ENCODE measurements at places on chromosomes 4 and X.
A peak's percentile ranks its signal among the peaks of the same experiment; 100 is the strongest.

GRCh38 chr4:159107203-159107925, 4.5 kb downstream of the RAPGEF2 start:
- DNase-seq, result no peak

DNA sequence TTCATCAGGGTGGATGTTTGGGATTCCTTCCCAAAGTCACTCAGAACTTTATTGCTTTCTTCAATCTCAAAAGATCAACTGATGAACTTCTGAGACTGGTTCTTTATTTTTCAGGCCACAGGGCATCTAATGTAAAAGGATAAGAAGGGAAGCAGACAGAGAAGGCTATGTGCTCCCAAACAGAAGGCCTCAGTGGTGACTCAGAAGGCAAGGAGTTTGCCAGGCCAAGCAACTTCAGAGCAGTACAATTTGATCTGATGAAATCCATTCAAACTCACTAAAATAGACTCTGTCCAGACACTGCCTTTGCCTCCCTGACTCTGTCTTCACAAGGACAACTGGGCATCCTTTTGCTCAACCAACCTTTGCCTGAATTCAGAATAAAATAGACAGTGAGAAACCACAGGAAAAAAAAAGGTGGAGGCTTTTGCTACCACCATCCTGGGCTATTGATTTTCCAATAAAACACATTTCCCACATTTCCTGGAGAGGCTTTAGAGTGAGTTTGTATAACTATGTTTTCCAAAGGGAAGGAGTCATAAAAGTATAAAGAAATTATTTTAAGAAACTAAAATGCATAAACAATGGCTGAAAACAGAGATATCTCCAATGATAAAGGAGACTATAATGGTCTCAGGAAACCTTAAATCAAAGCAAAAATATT, 55.2 kb downstream of the ARHGEF6 start:
- no peak for DNase-seq

DNA sequence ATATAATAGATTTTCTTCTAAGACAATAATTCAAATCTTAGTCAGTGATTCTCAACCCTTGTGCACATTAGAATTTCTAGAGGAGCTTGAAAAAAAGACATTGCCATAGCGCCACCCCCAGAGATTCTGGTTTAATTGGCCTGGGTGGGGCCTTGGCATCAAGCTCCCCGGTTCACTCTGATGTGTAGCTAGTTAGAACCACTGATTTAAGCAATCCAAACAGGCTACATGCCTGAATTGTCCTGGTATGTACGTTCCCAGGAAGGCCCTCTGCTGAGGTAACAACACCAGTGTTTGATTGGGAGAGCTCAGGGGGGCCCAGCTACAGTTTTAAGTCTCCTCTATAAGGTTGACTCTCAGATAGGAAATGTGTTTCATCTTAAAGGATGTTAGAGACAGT, 1.3 kb upstream of the ATP10D start:
- no peak for DNase-seq

DNA sequence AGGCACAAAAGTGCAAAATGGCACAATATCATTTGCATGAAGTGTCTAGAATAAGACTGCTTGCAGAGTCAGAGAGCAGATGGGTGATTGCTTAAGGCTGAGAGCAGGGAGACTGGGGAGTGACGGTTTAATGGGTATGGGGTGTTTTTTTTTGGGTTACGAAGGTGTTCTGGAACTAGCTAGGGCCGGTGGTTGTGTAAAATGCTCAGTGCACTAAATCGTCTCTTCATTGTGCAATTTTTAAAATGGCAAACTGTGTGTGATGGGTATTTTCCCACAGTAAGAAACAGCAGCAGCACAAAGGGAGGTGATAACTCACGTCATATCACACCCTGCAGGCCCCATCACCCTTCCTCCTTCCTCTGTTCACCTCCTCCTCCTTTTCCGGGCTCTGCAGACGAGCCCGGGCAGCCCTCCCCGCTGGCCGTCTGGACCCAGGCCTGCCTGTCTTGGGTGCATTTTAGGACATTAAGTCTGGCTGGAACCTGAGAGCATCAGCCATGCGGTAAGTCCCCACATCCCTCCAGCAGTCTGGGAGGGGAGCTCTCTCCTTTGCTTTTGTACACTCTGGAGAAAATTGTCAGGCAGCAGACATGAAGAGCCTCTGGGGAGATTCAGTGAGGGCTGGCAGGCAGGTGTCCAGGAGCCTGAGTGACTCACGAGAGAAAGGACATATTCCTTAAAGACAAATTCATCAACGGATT, 42.7 kb downstream of the ASMT start:
- peak; percentile 99 for DNase-seq

GRCh38 chr4:5524446-5525299, 183.7 kb downstream of the EVC2 start:
- peak; percentile 76 for DNase-seq

- DNase-seq, result peak; percentile 53
Observed at GRCh38 chrX:40098264-40099054, 701 bp upstream of the BCOR start.

DNA sequence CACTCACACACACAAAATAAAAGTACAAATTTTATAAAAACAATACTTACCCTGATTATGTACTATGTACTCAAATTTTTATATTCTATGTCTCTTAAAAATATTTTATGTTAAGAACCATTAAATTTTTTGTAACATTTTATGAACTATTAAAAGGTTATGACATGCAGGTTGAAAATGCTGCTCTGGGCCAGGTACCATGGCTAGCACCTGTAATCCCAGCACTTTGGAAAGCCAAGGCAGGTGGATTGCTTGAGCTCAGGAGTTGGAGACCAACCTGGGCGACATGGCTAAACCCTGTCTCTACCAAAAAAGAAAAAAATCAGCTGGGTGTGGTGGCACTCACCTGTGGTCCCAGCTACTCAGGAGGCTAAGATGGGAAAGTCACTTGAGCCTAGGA, 29.4 kb upstream of the SPINK2 start:
- DNase-seq, result no peak

GRCh38 chr4:40559585-40560465, 69.8 kb downstream of the RBM47 start:
- DNase-seq, result no peak

GRCh38 chrX:65545456-65545855, 10.9 kb upstream of the LAS1L start:
- no peak for DNase-seq

GRCh38 chr4:173502282-173502681, 27.7 kb downstream of the HAND2 start:
- no peak for DNase-seq

DNA sequence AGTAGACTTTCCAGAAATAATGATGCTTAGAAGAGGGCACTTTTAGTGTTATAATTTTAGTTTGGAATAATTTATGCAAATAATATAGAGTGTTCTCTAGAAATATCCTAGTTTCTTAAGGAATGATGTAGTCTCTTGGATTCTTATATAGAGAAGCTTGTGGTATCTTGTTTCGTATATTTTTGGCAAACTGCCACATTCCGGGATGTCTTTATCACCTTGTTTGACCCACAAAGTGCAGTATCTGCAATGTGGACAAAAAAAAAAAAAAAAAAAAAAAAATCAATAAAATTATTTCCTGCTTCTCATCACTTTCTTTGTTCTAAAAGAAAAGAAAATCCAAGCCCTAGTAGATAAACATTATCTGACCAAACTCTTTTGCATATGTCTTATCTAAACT, 1577.7 kb upstream of the TENM3 start:
- peak; percentile 4 for DNase-seq

GRCh38 chrX:97168646-97169045, 284.9 kb downstream of the RPA4 start:
- DNase-seq, result no peak

DNA sequence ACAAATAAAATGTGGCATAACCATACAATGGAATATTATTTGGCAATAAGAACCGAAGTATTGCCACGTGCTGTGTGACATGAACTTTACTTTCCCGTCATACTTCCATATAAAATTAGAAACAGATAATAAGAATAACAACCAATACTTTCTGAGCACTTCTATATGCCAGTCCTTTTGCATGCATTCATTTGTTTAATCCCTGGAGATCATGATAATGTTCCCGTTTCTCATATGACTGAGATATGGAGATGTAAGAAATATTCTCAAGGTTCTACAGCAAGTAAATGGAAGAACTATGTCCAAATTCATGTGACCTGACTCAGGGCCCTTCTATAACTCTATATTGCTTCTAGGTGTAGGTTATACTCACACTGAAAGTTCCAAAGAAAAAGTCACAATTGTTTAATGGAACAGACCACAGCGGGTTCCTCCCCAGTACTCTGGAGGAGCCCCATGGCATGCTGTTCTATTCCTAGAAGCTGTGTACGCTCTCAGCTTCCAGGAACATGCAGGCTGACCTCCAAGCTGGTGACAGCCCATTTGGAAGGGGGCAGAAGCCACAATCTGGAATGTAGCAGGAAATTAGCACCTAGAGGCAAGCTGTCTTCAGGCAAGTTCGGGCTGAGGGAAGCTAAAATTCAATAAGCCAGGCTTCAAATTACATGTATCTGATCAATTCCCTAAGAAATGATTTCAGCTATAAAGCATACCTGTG, 31.5 kb downstream of the QDPR start:
- no peak for DNase-seq

DNA sequence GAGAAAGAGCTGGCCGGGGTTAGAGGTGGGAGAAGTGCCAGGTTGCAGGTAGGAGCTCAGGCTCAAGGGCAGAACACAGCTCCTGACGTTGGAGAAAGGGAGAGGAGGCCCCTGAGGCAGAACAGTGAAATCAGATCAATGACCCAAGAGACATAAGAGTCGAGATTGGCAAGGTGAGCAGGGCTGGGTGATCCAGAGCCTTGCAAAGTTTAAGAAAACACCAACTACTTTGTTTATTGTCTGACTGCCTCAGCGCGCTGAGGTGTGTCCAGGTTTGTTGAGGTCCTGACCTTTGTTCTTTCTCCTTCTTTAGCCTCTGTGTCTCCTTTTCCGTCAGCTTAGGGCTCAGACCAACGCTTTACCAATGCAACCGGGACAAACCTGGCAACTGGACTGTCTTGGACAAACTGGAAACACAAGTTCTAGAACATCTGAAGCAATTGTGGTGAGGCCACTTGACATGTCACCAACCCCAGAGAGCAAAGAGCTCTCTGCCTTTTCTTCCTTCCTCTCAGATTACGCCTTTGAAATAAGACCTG, 28.3 kb downstream of the CHRNA9 start:
- DNase-seq, result no peak

GRCh38 chr4:122747883-122748282, 15.4 kb downstream of the BBS12 start:
- DNase-seq, result no peak

- no peak for DNase-seq
Observed at GRCh38 chr4:48047421-48047844, 30.9 kb downstream of the NIPAL1 start.

- no peak for DNase-seq
Observed at GRCh38 chr4:82774711-82775171, 23.9 kb downstream of the SCD5 start.

- DNase-seq, result peak; percentile 36
Observed at GRCh38 chr4:138919094-138919936, 96.3 kb upstream of the NOCT start.

- DNase-seq, result peak; percentile 34
Observed at GRCh38 chr4:57110640-57111511, 691 bp upstream of the IGFBP7 start.

- no peak for DNase-seq
Observed at GRCh38 chr4:169428376-169428775, 157.6 kb upstream of the SH3RF1 start.

- DNase-seq, result no peak
Observed at GRCh38 chr4:3420956-3421355, 20.8 kb upstream of the HGFAC start.

DNA sequence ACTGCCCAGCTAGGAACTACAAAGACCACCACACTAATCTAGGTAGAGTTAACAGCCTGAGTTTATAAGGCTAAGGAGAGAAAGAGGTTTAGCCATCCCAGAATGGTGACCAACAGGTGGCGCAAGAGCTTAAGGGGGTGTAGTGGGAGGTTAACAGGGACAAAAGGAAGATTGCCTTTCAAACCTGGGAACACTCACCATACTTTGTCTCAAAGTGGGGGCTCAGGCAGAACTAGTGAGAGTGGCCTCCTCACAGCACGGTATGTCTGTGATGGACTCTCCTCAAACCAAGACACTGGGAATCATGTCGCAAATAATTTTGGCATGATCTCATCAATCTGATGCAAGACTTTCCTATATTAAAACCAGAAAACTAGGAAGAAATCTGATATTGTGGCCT, 23.4 kb downstream of the CCNI start:
- no peak for DNase-seq

- DNase-seq, result no peak
Observed at GRCh38 chr4:8639021-8639420, 46.5 kb downstream of the CPZ start.

GRCh38 chrX:38656350-38656915, 95.1 kb downstream of the TSPAN7 start:
- peak; percentile 91 for DNase-seq

GRCh38 chrX:13891377-13892140, 74.7 kb upstream of the GPM6B start:
- DNase-seq, result no peak

GRCh38 chr4:152509595-152510225, 26.2 kb downstream of the FBXW7 start:
- DNase-seq, result no peak

DNA sequence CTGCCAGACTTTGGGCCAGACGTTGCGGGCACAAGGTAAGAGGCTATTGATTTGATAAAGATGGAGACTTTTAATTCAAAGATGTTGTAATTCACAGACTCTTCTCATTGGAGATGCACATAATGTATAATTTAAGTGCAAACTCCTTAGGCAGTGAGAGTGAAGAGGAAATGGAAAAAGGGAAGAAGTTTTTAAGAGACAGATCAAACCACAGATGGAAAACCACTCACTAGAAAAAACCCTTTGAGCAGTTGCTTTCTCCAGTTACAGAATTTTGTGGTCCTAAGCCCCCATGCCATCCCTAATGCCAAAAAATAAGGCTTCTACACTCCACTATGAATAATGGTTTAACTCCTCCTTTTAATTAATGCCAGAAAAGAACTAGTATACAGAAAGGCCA, 977.1 kb upstream of the PRKX start:
- DNase-seq, result no peak

DNA sequence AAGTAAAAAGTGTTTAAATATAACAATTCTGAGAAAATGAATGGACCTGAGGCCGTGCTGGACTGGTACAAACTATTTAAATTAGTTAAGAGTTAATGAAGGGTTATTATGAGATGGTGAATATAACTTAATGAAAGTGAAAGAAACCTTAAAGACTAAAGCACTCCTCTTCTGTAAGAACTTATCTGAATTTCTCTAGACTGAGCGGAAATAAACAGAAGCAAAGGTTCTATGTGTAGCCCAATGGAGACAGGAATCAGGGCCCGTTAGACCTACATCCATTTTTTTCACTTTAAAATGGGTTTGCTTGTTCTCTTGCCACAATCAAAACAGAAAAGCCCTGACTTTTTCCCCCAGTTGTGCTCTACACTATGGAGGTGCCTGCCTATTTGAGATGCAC, 14.9 kb downstream of the AMMECR1 start:
- DNase-seq, result no peak

- no peak for DNase-seq
Observed at GRCh38 chr4:162475246-162475645, 311.4 kb upstream of the FSTL5 start.

- no peak for DNase-seq
Observed at GRCh38 chr4:2255501-2256155, 6.3 kb downstream of the MXD4 start.
